ENCODE measurements at places on chromosomes 11 and 22.

GRCh38 chr22:40486962-40487602, 116.7 kb downstream of the SGSM3 start:
- DNase-seq = no peak

DNA sequence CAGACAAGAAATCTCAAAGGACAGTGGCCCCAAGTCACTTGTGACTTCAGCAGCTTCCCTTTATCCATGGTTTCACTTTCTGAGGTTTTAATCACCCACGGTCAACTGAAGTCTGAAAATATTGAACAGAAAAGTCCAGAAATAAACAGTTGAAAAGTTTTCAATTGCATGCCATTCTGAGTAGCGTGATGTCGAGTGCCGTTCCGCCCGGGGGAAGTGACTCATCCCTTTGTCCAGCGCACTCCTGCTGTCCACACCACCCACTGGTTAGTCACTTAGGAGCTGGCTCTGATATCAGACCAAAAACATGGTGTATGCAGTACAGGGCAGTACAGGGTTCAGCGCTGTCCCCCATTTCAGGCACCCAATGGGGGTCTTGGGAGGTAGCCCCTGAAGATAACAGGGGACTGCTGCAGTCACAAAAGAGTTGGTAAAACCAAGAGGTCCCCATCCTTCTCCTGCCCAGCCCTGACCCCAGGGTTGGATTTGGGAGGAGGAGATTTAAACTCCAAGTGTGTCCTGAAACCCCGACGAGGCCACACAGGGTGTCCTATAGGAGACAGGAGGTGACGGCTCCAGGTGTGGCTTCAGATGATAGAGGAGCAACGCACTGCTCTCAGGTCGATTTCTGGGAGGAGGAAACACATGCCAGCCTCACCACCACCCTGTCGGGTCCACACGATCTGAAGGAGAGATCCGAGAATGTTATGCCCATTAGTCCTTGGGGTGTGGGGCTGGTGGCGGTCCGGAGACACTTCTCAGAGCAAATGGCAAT, 390.1 kb downstream of the CTTN start:
- no peak for DNase-seq

- no peak for DNase-seq
Observed at GRCh38 chr22:24118689-24119384, 62.5 kb upstream of the SUSD2 start.

DNA sequence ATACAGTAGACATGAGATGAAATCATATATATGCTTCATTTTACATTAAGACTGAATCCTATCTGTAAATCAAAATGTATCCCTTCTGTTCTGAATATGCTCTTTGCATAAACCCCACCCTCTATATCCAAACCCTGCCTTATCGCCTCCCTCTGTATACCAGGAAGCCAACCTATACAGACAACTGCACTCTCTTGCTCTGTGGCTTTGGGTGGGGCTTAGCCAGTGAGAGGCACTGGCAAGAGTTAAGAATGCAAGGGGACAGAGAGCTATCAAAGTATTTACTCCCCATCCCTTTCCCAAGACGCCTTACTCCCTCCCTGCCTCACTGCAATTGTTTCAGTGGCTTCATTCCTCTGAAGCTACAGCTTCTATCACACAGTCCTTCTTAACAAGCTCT, 309.8 kb downstream of the TTC28 start:
- DNase-seq = no peak

DNA sequence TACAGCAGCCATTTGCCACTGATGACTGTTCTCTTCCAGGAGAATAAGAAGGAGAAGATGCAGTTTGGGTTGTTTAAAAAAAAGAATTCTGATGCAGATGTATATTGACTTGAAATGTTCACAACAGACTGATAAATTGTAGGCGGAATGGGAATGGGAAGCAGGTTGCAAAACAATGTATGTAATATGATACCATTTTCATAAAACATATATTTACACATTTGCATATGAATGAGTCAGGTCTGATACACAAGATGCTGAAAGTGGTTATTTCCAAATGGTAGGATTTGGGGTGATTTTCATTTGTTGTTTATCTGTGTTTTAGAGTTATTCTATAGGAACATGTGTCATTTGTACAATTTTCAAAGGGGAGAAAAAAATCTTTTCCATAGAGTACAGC, 9.0 kb upstream of the RCN1 start:
- no peak for DNase-seq

- no peak for DNase-seq
Observed at GRCh38 chr11:131924457-131925201, 554.2 kb downstream of the NTM start.

DNA sequence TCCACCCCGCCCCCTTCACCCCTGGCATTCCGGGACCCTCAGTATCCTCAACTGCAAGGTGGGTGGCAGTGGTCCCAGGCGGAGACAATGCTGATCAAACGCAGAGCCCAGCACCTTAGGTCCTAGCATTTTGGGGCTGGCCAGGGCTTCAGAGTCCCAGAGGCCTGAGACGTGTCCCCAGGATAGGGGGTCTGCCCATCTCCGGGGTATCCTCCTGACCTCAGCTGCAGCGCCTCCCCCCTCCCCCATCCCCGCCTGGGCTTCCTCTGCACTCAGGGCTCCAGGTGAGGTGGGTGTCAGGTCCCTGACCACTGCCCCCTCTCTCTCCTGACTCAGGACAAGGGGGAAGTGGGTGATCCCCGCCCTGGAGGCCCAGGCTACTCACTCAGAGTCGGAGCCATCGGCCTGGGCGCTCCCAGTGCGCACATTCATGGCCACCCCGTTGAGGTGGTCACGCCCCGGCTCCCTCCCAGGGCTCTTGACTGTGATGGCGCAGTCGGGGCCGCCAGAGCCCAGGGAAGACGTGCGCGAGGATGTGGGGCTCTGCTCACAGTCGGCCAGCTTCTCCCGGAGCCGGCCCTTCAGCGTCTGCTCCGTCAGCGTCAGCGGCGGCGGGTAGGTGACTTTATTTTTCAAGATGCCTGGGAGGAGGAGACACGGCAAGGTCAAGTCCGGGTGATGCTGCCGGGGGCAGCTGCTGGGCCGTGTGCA, 28.3 kb downstream of the TRMU start:
- DNase-seq = no peak

- DNase-seq = no peak
Observed at GRCh38 chr11:94184846-94185245, 56.2 kb downstream of the PANX1 start.

Data from GM20000 (cell line).